Right lung (tissue), 10 donors: ENCODE measurements at places on chromosomes 3 and 15.

DNA sequence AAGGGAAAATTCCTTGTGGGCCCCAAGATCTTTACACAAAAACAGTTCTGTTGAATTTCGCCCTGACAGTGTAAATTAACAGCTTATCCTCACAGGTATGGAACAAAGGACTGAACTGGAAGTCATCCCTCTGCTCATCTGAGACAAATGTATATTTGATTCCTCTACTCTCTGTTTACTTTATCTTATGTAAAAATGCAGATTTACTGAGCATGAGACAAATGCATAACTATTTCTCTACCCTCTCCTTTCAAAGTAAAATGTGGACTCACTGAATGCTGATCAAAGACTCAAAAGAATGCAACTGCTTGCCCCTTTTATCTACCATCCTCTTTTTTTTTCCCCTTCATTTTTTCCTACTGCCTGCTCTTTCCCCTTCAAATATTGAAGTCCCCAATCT is 98.6 kb upstream of the CRBN start:
- DNase-seq, result no peak

DNA sequence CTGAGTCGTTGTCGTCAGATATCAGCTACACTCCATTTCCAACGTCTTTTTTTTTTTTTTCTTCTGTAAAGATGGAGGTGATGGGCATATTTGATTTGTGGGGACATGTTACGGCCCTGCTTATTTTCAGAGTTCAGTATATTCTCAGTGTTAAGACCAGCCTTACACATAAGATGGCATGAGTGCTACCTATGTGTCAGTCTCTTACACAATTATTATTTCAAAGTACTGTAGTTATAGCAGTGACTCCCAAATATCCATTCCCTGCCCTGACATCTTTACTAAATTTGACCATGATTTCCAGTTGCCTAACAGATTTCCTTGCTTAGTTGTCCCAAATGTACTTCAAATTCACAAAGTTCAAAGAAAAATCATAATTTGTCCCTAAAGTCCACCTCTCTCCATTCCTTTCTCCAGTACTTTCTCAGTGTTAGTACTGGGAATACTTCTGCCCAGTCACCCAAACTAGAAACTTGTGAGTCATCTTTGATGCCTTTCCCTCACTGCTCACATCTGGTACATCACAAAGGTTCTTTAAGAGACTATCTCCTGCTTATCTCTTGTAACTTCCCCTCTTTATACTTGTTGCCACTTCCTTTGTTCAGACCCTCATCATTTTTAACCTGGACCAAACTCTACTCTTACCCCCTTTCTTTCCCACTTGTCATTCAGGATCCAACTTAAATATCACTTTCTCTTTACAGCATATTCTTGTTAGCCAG is 67.0 kb downstream of the ZNF609 start:
- DNase-seq, result no peak

GRCh38 chr3:129304962-129305222 is 26.2 kb downstream of the HMCES start:
- no peak for DNase-seq

DNA sequence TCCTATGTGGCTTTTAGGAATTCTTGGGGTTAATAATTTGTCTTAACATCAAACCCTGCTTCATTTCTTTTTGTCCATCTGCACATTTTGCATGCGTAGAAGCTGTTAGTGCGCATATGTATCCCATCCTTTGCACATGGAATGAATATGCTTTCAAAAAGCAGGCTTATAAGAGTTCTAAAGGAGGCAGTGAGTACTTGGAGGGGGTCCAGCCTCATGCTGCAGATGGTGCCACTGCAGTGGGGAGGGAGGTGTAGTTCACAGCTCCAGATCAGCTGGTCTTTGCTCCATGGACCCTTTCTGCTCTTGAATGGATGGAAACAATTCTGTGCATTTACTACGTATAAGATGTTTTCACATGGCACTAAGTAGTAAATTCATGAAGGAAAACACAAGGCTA is 20.7 kb upstream of the SSR3 start:
- no peak for DNase-seq

DNA sequence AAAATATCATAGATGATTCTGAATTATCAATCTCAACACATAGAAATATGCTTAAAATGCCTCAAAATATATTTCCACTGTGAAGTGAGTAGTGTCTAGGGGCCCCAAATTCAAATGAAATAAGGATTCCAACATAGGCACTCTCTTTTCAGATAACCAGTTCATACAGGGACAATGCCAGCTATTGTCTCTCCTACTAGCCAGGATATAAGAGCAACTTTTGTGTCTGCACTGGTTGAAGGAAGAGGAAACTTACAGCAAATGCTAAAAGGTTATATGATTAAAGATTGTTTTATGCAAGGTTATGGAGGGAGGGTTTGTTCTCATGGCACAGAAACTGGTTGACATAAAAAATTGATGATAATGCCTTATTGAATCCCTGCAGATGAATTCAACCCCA is 579.4 kb upstream of the ALCAM start:
- DNase-seq, result no peak

DNA sequence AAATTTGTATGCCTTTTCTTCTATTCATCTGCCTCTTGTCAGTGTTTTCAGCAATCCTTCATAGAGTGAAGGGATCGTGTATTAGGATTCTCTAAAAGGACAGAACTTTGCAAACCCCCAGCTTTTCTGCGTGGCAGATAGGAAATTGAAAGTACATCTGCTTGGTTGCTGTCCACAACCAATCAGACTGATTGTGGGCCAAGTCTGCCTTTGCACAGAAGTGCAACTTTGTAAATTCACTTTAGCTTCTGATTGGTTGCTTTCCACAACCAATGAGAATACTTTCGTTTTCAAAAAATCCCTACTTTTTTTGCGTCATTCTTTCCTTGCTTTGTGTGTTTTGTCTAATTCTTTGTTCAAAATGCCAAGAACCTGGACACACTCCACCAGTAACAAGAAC is 847.4 kb downstream of the FHIT start:
- DNase-seq, result no peak

- DNase-seq, result no peak
Observed at GRCh38 chr15:29612096-29612495, 210.2 kb downstream of the TJP1 start.

GRCh38 chr15:77021803-77022381 is 27.0 kb downstream of the PSTPIP1 start:
- DNase-seq, result no peak

GRCh38 chr3:166367947-166368533 is 530.8 kb upstream of the BCHE start:
- peak; percentile 7 for DNase-seq

- DNase-seq, result no peak
Observed at GRCh38 chr3:171783086-171783485, 27.2 kb downstream of the PLD1 start.

- DNase-seq, result no peak
Observed at GRCh38 chr3:112005091-112005672, 6.5 kb downstream of the TAGLN3 start.

GRCh38 chr3:183822631-183823030 is 2.7 kb downstream of the MAP6D1 start:
- no peak for DNase-seq

DNA sequence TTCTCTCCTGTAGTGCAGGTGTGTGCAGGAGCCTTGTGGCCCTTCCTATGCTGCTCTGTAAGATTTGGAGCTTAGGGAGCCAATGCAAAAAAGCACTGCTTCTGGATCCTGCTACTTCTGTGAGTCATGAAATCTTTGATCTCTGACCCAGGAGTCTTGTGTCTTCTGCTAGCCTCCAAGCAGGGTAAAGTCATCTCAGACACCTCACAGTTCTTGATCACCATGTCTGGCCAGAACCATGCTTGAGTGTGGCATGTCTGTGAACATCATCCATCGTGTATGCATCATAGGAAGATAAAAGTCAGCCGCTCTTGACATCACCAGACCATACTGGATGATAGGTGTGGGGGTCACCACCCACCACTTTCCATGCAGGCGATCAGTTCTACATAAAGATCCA is 247.8 kb downstream of the RPLP1 start:
- no peak for DNase-seq

- DNase-seq, result no peak
Observed at GRCh38 chr15:56734013-56734635, 815 bp upstream of the ZNF280D start.

DNA sequence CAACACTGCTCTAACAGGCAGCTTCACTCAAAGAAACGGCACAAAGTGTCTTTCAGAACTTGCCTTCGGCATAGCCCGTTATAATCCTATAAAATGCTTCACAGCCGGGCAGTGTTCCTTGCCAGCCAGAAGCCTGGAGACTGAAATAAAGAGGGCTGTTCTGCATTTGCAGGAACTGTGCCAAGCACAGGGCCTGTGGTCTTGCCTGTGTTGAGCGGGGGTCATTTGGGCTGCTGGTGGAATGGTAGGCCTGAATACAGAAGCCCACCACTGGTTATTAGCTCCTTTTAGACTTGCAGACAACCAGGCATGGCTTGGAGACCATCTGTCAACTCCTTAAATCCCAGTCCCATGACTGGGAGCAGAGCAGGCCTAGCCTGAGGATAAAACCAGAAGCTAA is 4.7 kb upstream of the ARHGEF3 start:
- DNase-seq, result no peak
